MM.1S (cell line): ENCODE measurements at places on chromosomes 7 and 10.

DNA sequence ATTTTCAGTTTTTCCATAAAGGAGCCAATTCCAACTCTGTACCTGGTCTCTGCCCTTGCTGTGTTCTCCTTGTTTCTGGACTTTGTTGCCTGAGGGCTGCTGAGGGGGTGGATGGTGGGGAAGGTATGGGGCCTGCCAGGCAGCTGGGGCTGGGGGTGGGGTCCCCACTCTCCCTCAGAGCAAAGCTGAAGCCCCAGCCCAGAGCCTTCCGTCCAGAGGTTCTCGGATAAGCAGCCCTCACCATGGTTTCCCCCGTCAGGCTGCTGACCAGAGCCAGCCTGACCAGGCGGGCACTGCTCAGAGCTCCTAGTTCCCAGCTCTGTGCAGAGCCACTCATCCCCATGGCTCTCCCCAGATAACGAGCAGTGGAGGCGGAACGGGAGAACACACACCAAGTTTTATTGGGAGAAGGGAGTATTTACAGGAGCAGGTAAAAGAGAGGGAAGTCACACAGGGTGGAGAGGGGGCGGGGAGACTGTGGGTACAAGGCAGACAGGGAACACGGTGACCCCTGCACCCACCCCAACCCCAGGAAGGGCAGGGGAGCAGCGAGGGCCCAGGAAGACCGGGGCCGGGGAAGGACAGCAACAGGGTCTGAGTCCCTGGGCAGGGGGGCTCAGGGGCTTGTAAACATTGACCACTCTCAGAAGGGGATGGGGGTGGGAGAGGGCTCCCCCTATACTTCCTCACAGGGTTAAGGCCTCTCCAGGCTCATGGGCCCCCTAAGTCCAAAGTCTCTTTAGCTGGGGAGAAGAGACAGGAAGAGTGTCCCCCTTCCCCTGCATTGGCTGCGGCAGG, 5.8 kb downstream of the GNB2 start:
- no peak for DNase-seq
- no peaks in the 10 kb centered on the region for H3K36me3 ChIP-seq
- no peak overlapping the region for H3K4me3 ChIP-seq
- H3K27me3 ChIP-seq = no peaks in the 10 kb centered on the region

DNA sequence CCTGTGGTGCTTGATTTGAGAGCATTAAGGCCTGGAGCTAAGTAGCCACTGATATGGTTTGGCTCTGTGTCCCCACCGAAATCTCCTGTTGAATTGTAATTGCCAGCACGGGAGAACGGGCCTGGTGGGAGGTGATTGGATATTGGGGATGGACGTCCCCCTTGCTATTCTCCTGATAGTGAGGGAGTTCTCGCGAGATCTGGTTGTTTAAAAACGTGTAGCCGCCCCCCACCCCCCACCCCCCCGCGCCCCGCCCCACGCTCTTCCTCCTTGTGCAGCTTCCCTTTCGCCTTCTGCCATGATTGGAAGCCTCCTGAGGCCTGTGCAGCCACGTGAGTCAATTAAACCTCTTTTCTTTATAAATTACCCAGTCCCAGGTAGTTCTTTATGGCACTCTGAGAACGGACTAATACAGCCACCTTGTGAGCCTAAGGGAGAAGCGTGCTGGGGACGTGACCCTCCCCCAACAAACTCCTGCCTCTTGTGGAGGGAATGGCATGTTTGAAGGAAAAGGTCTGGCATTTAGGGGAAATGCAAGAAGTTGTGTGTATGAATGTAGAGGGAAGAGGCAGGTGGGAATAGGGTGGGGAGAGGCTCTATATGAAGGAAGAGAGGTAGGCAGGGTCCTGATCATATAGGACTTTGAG, 118.0 kb upstream of the KMT2C start:
- no peaks in the 10 kb centered on the region for H3K36me3 ChIP-seq
- DNase-seq = no peak
- H3K4me1 ChIP-seq = no peaks in the 10 kb centered on the region
- H3K4me3 ChIP-seq = no peak overlapping the region

GRCh38 chr7:116277070-116277469, 66.7 kb downstream of the TES start:
- peak; percentile 12 for DNase-seq
- H3K36me3 ChIP-seq = no peaks in the 10 kb centered on the region
- no peaks in the 10 kb centered on the region for H3K27me3 ChIP-seq
- H3K4me3 ChIP-seq = no peak overlapping the region
- H3K4me1 ChIP-seq = peaks cover 11% of the 10 kb centered on the region
- no peak overlapping the region for H3K27ac ChIP-seq

DNA sequence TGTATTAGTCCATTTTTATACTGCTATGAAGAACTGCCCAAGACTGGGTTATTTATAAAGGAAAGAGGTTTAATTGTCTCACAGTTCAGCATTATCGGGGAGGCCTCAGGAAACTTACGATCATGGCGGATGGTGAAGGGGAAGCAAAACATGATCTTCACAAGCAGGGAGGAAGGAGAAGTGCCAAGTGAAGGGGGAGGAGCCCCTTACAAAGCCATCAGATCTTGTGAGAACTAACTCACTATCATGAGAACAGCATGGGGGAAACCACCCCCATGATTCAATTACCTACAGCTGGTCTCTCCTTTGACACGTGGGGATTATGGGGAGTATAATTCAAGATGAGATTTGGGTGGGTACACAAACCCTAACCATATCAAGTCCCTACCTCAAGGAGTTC, 85.4 kb downstream of the JAZF1 start:
- H3K4me3 ChIP-seq = no peak overlapping the region
- DNase-seq = no peak
- no peaks in the 10 kb centered on the region for H3K4me1 ChIP-seq
- no peaks in the 10 kb centered on the region for H3K27me3 ChIP-seq
- H3K27ac ChIP-seq = no peak overlapping the region
- H3K36me3 ChIP-seq = no peaks in the 10 kb centered on the region

DNA sequence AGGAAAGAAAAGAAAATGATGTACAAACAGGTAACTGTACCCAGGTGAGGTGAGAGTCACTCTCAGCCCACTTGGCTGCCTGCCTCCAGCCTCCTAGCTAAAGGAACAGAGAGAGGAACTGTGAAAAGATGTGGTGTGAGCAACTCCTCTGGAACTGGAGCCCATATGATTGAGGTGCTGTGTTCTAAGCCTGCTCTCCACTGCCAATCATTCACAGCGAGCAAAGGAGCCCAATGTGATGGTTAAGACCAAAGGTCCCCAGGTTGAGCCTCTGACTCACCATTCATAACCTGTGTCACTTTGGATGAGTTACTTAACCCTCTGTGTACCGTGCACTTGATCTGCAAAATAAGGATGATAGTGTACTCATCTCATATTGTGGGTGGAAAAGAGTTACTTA, 868.1 kb upstream of the AUTS2 start:
- DNase-seq = no peak
- H3K4me3 ChIP-seq = no peak overlapping the region
- H3K27ac ChIP-seq = no peak overlapping the region
- no peaks in the 10 kb centered on the region for H3K27me3 ChIP-seq
- H3K4me1 ChIP-seq = no peaks in the 10 kb centered on the region
- no peaks in the 10 kb centered on the region for H3K36me3 ChIP-seq

- H3K27me3 ChIP-seq = no peaks in the 10 kb centered on the region
- no peak for DNase-seq
- H3K4me3 ChIP-seq = no peak overlapping the region
- no peak overlapping the region for H3K27ac ChIP-seq
Measured at GRCh38 chr10:90916392-90917237, 4.3 kb downstream of the ANKRD1 start.

DNA sequence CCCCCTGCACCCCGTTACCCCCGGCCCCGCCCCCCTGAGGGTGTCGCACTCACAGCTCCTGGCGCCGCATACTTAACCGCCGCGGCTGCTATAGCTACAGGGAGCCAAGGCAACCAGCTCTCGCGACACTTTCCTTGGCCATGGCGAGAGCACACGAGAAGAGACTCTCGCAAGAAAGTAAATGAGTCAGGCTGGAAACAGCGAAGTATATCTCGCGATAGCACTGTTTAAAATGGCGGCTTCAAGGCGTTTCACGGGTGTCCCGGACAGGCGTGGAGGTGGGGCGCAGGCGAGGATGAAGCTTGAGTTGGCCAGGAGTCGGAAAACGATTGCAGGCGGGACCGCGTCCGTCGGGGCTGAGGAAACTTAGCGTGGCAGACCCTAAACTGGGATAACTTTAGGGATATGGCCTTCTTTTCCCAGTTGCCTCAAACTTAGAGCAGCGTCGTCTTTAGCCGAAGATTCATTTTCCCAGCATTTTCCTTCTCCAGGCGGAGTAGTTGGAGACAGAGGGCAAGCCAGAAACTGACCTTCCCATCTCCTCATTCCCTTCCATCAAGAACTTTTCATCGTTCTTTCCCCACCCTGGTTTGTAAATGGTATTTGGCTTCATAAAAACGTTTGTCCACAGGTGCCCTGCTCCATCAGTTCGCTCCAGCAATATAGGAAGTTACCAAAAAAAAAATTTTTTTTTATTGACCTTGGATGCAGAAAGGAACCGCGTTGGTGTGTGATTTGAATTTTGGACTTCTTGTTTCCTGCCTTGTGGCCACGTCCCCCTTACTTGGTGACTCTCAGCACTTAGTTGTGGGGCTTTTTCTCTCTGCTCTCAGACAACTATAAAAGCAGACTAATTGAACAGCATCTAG, 15.2 kb downstream of the MYOZ1 start:
- no peaks in the 10 kb centered on the region for H3K36me3 ChIP-seq
- peak overlapping the region; percentile 84 for H3K4me3 ChIP-seq
- DNase-seq = peak; percentile 99
- no peaks in the 10 kb centered on the region for H3K27me3 ChIP-seq
- H3K4me1 ChIP-seq = no peaks in the 10 kb centered on the region

GRCh38 chr7:42236976-42237810, at the start of gene GLI3:
Gene GLI3, minus strand, starts transcription at chr7:42237209. Its CDS starts 13,956 bp downstream, at chr7:42223253.
- H3K27me3 ChIP-seq = no peaks in the 10 kb centered on the region
- peak within 1 kb of the TSS; percentile 75; the same call in 1 of the 2 replicates for H3K27ac ChIP-seq
- no peaks in the 10 kb centered on the region for H3K4me1 ChIP-seq
- DNase-seq = peak; percentile 86

DNA sequence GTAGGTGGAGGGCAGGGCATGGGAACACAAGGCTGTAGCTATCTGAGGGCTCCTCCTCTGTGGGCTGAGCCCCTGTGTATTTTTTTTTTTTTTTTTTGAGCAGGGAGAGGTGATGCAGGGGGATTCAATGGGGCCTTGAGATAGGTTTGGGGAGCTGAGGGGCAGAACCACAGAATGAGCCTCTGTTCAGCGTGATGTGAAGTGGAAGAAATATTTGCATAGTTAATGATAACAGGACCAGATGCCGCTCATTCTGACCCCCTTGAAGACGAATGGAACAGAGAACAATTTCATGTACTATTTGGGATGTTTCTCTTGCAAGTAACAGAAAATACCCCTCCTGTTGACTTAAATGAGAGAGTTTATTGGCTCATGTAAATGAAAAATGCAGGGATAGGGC, 69.7 kb upstream of the EMX2 start:
- H3K27ac ChIP-seq = no peak overlapping the region
- no peak overlapping the region for H3K4me3 ChIP-seq
- H3K36me3 ChIP-seq = no peaks in the 10 kb centered on the region
- DNase-seq = no peak
- H3K4me1 ChIP-seq = no peaks in the 10 kb centered on the region

DNA sequence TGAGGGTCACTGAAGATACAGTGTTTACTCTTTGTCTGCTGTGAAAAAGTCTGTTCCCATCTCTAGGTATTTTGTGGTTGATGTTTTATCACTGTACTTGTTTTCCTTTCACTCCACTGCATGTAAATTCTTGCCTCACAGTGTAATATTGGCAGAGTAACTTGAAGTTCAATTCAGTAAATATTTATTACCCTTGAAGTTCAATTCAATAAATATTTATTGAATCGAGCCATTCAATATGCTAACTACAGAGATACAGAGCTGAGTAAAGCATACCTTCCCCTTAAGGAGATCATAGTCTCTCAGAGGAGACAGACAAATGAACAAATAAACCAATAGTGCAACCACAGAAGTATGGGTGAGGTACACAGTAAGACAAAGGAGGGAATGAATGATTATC, 9.2 kb downstream of the NUDT13 start:
- no peaks in the 10 kb centered on the region for H3K36me3 ChIP-seq
- H3K4me1 ChIP-seq = peaks cover 20% of the 10 kb centered on the region
- no peaks in the 10 kb centered on the region for H3K27me3 ChIP-seq
- peak overlapping the region; percentile 93; the same call in 1 of the 2 replicates for H3K27ac ChIP-seq

DNA sequence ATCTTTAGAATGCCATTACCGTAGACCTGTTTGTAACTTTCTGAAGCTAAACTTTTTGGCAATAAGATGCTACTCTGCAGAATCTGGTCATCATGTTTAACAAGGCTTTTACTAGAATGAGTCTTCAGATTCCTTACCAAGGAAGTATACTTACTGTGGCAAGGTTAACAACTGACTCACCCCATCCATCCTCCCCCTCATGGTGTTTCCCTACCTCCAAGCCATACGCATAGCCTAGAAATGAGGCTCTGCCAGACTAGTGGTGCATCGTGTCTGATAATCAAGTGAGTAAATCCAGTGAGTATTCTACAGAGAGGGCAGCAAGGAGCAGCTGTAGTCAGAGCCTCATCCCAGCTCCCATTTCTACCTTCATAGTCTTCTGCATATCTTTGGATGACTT, 223.6 kb downstream of the IPMK start:
- no peak overlapping the region for H3K4me3 ChIP-seq
- no peaks in the 10 kb centered on the region for H3K27me3 ChIP-seq
- no peak for DNase-seq
- H3K27ac ChIP-seq = no peak overlapping the region

DNA sequence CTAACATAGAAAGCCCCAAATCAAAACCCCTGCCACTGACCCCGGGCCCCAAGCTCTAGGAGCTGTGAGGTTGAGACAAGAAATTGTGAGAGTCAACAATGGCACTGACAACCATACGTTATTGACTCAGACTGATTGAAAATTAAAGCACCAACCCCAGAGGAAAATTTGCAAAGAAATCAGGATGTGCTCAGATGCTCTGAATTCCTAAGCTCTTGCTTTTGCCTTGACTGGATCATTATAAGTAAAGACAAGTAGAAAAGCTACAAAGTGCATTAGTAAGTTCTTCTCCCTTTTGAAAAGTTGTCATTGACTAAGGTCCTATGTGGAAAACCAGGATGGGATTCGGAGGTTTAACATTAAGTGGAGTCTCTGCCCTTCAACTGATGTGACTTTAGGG, 130.2 kb downstream of the SAMD9 start:
- H3K36me3 ChIP-seq = no peaks in the 10 kb centered on the region
- H3K27me3 ChIP-seq = no peaks in the 10 kb centered on the region
- no peak overlapping the region for H3K27ac ChIP-seq

DNA sequence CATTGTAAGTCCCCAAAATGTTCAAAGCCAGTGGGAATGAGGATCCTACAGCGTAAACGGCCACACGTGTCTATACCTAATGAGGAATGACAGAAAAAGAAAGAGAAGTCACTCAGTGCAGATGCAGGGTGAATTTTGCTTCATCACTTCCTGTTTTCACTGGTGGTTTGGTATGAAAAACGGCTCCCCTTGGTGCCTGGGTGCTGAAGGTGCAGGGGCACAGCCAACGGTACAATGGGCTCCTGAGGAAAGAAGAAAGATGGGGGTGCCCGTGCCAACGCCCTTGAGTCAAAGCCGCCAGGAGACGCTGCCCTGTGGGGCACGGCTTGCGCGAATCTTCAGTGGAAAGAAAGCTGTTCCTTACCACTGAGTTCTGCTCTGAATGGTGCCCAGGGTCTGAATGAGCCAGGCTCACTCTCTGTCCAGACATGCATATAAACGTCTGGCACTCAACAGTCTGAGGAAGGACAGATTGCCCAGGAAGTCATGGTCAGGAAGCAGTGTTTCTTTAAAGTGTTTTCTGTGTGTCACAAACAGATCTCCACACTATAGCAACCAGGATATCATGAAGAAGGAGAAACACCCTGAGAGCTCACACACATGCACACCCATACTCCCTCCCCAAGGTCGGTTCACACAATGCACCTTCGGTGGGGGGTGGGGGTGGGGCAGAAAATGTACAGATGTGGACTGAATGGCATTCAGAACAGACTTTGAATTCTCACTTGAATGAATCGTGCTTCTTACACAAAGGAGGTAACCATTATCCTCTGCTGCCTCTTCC, 105.8 kb downstream of the ELMO1 start:
- peak overlapping the region; percentile 86 for H3K4me3 ChIP-seq
- DNase-seq = peak; percentile 82
- H3K27ac ChIP-seq = peak overlapping the region; percentile 90
- no peaks in the 10 kb centered on the region for H3K36me3 ChIP-seq
